ENCODE measurements at places on chromosomes 13 and 19.

- DNase-seq, result no peak
These were observed 76.4 kb downstream of the FRY start for GRCh38 chr13:32107973-32108372.

GRCh38 chr19:2523630-2524311 is 47.8 kb downstream of the GADD45B start:
- DNase-seq, result peak; percentile 78

GRCh38 chr19:48290771-48291488 is 21.0 kb downstream of the ZNF114 start:
- DNase-seq, result peak; percentile 84

GRCh38 chr13:43054803-43055802 is 31.7 kb downstream of the DNAJC15 start:
- peak; percentile 92 for DNase-seq

DNA sequence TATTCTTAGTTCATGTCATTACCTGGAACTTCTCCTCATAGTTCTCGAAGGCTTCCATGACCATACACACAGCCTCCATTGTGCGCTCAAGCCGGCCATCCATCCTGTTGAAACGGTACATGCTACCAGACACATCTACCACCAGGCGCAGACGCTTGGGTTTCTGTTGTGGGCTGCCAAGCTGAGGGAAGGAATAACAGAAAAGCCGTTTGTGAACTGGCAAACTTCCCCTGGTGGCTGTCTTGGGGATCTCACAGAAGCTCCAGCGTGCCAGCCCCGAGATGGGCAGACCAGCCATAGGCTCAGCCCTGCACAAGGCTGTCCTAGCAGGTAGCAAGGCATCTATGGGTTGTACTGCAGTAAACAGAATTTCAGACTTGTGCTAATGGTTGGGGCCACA is 130.1 kb downstream of the RGCC start:
- DNase-seq, result no peak

DNA sequence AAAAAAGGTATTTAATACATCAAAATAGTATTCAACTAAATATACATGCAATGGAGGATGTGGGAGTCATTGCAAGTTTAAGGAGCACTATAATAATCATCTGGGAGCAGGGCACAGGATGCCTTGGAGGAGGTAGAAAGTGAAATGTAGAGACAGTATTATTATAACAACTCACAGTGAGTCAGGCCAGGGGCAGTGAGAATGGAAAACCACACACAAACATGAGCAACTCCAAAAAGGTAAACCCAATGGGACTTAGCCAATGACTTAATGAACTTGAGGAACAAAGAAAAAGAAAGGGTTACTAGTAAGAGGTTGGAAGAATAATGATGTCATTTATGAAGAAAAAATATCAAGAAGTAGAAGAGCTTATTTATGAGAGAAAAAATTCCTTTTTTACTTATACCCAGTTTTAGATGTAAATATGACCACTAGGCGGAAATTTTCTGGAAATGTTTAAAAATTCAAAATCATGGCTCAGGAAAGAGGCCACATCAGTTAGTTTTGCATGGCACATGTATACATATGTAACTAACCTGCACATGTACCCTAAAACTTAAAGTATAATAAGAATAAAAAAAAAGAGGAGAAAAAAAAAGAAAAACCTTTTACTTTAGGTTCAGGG is 389.3 kb downstream of the SUCLA2 start:
- DNase-seq, result peak; percentile 16

DNA sequence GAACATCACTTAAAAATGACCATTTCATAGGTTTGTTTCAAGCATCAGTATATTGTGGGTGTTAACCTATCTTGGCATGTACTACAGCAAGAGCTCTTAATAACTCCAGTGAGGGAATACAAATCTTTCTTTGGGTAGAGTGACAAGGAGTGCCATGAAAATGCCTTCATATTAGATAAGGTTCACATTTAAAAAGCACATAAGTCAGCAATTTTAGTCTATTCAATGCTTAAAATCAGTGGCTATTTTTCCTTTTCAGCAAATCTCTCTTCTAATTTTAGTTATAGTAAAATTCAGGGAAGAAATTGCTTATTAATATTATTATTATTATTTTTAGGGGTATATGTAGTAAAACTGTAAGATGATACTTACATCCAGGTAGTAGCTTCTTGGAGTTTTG is 291.1 kb downstream of the GPC6 start:
- DNase-seq, result no peak

DNA sequence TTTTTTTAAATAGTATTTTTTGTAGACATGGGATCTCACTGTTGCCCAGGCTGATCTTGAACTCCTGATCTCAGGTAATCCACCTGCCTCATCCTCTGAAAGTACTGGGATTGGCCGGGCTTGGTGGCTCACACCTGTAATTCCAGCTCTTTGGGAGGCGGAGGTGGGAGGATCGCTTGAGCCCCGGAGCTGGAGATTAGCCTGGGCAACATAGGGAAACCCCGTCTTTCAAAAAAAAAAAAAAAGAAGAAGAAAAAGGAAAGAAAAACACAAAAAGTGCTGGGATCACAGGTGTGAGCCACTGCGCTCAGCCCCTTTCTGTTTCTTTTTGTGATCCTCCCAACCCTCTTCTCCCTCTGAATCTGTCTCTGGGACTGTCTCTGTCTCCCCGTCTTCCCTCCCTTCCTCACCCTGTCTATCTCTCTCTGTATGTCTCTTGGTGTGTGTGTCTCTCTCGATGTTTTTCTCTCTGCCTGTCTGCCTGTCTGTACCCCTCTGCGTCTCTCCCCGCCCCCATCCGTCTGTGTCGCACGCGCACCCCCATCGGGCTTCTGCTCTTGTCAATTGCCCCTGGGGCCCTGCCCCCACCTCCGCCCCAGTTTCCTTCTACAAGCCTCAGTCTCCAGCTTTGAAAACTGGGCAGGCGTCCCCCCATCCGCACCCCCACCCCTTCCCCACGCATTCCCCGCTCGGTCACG is 540 bp upstream of the ZFP36 start:
- DNase-seq, result no peak

DNA sequence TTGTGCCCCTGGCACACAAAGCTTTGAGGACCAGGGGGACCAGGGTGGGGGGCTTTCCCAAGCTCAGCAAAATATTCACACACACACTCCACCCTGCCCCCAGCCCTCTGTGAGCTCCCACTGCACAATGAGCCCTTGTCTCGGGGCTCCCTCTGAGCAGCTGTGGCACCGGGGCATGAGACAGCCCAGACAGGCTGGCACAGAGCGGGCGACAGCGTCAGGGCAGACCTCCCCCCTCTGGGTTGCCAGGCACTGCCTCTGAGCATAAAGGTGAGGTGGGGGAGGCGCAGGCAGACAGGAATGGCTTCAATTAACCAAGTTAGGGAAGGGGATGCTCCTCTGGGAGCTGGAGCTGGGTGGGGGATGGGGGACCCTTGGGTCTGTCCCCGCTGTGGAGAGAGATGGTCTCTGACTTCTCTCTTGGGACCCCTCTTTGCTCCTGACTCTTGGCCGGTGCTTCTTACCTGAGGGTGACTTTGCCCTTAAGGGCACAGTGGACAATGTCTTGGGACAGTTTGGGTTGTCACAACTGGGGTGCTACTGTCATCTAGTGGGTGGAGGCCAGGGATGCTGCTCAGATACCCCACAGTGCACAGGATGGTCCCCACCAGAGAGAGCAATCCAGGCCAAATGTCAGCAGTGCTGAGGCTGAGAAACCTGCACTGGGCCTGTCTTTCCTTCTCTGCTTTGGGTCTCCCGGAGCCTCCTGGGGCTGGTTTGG is 30.3 kb downstream of the LYL1 start:
- DNase-seq, result no peak

- no peak for DNase-seq
These were observed 8.7 kb upstream of the SERPINE3 start for GRCh38 chr13:51330791-51331190.

DNA sequence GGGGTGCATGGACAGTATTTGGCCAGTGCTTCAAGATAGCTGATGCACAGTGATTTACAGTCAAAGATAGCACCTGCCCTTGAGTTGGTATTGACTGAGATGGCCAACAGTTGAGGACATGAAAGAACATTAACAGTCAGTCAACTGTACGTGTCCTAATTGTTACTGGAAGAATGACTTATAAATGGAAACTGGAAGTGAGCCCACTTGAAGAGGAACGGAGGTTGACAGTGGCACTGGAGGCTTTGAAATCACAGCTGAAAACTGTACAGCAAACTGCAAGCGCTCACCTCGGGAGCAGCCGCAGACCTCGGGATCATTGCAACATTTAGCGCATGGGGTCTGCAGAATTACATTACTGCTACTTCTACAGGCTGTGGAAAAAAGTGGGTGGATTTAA is 77.1 kb downstream of the GGACT start:
- no peak for DNase-seq

GRCh38 chr19:30855442-30855841 is 483.3 kb downstream of the ZNF536 start:
- no peak for DNase-seq

DNA sequence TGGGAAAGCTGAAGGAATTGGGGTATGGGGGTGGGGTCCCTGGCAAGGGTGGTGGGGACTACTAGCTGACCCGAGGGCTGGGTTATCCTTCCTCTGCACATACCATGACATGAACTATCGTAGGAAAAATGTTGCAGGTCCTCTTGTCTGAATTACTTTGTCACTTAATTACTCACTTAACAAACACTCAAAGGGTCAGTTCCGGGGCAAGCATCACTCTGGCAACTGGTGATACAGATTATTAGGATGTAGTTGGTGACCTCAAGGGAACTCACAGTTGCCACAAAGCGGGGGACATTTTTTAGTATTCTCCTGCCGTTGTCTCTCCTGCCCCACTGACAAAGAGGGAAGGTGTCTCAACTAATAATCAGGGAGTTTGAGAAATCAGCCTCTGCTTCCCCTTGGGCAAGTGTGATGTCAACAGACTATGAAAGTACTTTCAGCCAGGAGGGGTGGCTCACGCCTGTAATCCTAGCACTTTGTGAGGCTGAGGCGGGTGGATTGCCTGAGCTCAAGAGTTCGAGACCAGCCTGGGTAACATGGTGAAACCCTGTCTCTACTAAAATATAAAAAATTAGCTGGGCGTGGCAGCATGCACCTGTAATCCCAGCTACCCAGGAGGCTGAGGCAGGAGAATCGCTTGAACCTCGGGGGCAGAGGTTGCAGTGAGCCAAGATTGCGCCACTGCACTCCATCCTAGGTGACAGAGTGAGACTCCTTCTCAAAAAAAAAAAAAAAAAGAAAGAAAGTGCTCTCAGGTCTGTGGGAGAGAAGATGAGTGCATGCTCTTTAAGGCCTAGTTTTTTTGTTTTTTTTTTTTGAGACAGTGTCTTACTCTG is 10.3 kb downstream of the DNAJB1 start:
- DNase-seq, result peak; percentile 90

DNA sequence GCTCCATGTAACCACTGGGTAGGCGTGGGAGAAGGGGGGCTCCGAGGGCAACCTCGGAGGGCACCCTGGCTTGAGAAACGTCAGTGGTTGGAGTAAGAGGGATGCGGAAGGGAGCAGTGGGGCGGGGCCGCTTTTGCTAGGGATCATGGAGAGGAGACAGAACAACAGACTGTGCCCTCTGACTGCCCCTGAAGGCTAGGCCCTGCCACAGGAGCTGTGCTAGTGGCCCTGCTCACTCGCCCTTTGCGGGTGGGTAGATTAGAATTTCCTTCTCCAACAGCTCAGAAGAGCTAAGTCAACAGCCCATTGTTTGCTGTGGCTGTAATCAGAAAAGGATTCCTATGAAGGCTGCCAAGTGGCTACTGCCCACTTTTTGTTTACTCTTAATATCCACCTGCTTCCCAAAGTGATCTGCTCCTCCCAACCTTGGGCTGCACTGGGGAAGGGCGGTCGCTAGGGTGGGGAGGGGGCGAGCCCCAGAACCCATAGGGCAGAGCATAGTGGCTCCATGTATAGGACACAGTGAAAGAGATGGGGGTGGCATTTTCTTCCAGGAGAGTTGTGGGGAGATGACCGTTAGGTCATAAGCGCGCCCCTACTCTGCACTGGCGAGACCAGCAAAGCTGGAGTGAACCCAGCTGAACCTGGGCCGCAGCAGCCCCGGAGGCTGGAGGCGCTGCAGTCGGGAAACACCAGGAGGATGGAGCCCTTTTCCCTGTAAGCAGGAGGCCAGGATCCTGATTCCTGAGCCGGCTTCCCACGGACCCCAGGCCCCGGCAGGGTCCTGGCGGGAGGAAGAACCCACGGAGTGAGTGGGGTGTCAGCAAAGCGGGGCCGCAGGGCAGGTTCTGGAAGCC is 1.9 kb upstream of the C1QTNF9 start:
- no peak for DNase-seq

DNA sequence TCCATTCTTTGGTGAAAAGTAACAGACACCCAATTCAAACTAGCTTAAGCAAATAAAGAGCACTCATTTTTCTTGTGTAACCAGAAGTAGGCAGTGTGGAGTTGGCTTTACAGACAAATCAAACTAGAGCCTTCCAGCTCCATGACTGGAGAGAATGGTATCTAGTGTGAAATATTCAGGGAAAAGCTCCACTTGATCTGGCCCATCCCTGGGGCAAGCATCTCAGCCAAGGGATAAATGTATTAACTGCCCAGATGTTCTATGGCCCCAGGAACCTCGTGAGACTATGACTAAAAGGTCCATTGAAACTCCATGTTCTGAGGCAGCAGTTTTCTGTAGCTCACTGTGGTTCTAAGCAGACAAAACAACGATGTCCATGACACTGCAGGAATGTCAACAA is 49.9 kb downstream of the TBC1D4 start:
- no peak for DNase-seq

DNA sequence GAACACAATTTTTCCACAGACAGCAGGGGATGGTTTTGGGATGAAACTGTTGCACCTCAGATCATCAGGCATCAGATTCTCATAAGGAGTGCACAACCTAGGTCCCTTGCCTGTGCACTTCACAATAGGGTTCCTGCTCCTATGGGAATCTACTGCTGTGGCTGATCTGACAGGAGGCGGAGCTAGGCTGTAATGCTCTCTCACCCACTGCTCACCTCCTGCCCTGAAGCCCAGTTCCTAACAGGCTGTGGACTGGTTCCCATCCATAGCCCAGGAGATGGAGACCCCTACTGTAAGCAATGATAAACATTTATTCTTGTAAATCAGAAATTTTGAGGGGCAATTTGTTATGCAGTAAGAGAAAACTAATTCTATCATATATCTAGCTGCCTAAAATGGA is 1234.7 kb downstream of the SLITRK1 start:
- no peak for DNase-seq

GRCh38 chr19:51737924-51738323 is 13.8 kb downstream of the FPR1 start:
- no peak for DNase-seq

DNA sequence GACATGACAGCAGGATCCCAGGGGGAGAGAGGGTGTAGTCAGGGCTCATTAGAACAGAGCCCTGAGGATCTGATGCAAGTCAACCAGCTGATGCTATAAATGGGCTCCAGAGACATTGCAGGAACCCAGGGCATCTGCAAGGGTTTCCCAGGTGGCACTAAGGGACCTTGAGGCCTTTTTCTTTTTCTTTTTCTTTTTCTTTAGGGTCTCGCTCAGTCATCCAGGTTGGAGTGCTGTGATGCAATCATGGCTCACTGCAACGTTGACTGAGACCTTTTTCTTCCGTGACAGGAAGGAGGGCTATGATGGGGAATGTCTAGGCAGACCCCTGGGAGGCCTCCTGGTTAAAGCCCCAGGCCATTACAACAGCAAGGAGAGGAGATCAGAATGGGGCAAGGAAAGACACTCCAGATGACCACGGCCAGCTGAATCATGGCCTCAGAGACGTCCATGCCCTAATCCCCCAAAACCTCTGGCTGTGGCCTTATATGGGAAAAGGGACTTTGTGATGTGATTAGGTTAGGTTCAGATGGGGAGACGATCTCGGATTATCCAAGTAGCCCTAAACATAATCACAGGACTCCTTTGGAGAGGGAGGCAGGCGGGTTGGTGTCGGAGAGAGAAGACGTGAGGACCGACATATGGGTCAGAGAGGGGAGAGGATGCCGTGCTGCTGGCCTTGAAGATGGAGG is 4.5 kb upstream of the FCGRT start:
- no peak for DNase-seq

GRCh38 chr13:54884682-54885081 is 1856.1 kb downstream of the OLFM4 start:
- DNase-seq, result no peak

All from EL (cell line).